ENCODE measurements at places on chromosomes 1 and 21.

GRCh38 chr1:205961405-205961804, 18.1 kb upstream of the SLC26A9 start:
- peak; percentile 46 for DNase-seq

DNA sequence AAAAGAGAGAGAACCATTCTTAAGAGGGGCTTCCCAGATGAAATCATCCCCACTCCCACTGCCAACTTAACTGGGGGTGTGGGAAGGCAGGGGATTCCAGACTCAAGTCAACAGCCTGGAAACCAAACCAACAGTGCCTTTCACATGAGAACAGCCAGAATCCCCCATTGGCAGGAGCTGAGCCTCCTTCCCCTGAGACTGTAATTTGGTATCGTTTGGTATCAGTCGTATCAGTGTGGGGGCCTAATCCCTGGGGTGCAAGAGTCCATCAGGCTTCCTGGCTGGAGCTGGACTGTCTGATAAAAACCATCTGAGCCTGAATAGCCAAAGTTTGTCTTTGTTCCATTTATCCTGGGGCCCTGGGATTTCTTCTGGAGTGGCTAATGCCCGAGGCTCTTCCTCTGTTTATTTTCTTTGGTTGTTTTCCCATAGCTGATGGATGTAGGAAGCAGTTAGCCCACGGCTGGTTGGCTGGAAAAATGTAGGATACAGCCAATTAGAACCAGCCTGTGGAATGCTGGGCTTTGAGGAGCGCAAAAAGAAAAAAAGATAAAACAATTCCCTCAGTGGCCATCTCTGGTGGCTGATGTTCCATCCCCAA, 84.6 kb downstream of the LAMC2 start:
- DNase-seq = peak; percentile 95

DNA sequence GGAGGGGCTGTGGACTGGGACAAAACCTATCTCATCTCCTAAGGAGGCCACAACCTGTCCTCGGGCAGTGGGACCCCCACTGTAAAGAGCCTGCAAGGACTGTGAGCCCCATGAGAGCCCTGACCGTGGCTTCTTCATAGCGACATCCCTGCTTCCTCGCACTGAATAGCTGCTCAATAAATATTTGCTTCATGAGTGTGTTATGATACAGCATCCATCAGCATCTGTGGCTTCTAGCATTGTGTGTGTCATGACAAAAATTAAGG, 40.5 kb upstream of the CSF3R start:
- no peak for DNase-seq

DNA sequence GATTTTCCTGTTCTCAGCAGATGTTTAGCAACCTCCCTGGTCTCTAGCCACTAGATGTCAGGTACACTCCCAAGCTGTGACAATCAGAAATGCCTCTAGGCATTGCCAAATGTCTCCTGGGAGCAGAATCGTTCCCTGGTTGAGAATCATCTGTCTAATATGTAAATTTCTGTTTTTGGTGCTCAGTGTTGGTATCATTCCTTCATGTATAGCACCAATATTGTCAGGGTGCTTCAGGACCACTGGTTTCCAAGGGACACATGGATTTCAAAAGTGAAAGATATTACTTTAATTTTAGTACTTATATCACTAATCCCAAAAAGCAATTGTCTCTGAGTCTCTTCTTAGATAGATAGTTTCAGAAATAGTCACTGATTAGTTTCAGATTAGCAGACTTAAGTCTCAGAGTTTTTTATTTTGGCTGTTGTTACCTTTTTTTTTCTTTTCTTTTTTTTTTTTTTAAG, 160.1 kb downstream of the PTPRC start:
- DNase-seq = no peak

DNA sequence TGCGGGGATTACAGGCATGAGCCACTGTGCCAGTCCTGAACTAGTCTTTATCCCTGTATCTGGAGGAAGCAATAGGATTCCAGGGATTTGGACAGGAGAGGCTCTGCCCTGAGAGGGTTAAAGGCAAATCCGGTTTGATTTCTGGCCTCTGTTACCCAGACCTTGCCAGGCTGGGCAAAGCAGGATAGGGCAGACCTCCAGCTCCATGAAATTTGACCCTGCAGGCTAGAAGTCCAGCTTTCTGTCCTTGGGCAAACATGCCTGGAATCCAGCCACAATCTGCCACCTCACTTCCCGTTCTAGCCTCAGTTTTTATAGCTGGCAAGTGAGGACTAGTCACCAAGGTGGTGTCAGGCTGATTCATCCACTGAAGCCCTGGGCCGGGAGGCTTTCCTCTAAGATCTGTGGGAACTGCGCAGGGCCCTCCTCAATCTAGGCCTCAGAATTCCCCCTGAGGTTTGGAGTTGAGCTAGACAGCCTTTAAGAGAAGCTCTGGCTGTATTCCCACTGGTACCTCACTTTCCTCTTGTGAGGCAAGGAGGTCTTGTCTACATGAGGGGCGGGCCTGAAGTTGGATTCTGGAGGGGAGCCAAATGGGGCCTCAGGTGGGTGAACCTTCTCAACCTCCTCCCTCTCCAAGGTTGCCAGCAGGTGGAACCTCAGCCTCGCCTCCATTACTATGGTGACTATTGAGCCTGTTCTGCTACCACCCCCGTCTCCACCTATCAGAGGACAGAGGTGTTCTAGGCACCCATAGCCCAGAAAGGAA, 7.0 kb upstream of the P3R3URF start:
- DNase-seq = peak; percentile 86

DNA sequence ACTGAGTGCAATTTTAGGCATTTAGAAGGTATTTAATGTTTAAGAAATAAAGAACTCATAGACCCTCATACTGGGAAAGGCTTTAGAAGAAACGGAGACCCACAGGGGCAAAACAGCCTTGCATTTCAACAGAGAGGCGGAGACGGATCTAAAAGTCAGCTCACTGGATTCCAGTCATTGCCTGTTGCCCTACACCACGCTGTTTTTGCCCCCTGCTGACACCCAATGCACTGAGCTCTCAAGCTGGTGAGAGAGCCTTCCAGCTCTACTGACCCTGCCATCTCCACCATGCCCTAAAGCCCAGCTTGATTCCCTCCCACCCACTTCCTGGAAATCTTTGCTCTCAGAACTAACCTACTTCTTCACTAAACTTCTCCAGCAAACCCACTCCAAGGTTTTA, 7.2 kb upstream of the TRAF3IP3 start:
- DNase-seq = no peak

- no peak for DNase-seq
Observed at GRCh38 chr1:246267896-246268295, 239.2 kb downstream of the SMYD3 start.

DNA sequence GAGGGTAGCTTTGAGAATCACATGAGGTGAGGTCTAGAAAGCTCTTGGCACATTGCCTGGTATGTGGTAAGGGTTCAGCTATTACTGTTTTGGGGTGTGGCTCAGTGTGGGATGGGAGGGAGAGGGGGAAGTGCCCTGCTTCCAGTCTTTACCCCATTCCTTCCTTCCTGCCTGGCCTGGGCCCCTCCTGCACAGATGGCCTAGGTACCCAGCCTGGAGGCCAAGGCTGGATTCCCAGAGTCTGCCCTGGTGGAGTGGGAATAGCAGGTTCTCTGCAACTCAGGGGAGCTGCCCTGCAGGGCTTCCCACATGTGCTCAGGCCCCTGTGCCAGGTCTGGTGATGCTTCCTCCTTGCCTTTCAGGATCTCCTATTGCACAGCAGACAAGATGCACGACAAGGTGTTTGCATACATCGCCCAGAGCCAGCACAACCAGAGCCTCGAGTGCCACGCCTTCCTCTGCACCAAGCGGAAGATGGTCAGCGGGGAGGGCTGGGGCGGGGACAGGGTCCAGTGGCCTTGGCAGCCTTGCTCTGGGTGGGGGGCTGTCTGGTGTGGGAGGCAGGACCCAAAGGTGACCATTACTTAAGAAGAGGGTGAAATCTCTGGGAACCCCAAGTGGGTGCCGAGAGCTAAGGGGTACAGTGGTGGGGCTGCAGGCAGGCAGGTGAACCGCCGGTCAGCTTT, 13.5 kb downstream of the LDLRAP1 start:
- peak; percentile 51 for DNase-seq
